ENCODE measurements at places on chromosomes 5 and 9.

GRCh38 chr9:105458404-105458803, 10.6 kb downstream of the FSD1L start:
- no peak for DNase-seq

DNA sequence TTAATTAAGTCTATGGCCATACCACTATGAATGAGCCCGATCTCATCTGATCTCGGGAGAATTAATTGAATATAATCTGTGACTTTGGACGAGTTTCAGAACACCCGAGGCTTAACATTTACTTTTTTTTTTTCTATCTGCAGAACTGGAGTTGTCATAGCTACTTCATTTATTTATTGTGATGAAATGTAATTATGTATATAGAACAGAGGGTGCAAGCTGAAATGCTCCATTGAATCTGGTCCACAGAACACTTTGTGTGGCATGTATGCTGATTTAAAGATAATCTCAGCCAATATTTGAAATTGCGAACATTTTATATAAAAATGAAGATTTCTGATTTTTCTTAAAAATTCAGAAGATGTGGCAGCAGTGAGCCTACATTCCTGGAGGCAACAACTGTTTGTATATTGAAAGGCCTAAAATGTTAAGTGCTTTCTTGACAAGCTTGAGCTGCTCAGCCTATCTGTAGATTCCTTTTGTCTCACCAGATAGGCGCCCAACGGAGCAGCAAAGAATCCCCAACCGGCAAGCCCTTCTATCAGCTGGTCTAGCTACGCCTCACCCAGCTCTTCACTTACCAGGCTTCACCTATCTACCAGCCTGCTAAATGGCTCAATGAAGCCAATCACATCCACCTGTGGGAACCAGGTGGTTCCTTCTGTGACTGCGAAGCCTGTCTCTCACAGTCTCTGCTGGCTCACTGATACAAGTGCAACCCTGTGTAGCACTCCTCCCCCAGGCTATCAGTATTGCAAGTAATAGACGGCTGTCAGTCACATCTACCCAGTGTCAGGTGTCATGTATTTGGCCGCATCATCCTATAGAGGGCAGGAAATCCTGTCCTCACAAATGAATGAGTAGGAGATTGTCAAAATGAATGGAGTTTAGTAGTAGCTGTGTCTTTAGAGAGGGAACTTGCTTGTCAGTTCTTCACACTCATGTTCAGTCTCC, 170.6 kb upstream of the MRPS30 start:
- DNase-seq: no peak

- no peak for DNase-seq
Measured at GRCh38 chr9:104463864-104464263, 40.2 kb upstream of the OR13F1 start.

- no peak for DNase-seq
Measured at GRCh38 chr9:16411311-16411710, 459.2 kb downstream of the BNC2 start.
